SIG-M5 (cell line): ENCODE measurements at places on chromosomes 5 and 9.
A peak's percentile ranks its signal among the peaks of the same experiment; 100 is the strongest.

DNA sequence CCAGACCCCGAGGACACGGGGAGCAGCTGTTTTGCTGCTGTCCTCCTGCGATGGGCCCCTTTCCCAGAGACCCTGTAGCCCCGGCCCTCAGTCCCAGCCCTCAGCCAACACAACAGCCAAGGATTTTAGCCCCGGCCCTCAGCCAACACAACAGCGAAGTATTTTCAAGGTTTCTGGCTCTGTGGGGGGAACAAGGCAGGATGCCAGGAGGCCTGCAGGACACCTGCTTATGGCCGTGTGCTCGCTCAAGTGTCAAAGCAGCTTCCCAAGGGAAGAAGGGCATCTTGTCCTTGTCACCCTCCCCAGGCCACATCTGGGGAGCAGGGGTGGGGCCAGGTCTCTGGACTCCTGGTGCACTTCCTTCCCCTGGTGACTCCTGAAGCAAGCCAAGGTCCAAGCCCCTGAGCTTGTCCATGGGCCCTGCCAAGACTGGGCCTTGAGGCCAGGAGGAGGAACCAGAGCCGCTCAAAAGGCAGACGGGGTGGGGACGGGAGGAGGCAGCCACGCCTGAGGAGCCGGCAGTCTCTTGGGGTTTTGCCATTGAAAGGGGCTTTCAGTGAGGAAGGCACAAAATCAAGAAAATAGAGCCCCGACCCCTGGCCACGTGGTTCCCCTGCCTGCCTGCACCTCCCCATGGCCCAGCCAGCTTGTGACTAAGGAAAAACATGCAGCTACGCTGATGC lies 10.8 kb downstream of the KCNT1 start:
- no peak for DNase-seq

- no peak for DNase-seq
These were observed 29.0 kb downstream of the GLRA1 start for GRCh38 chr5:151895660-151896030.

- DNase-seq: no peak
These were observed 103.5 kb upstream of the ARRDC3 start for GRCh38 chr5:91486638-91487037.

GRCh38 chr9:91677822-91678436 lies 254.3 kb upstream of the NFIL3 start:
- DNase-seq: no peak

- no peak for DNase-seq
These were observed 123.0 kb upstream of the KCNN2 start for GRCh38 chr5:114238771-114239313.

- DNase-seq: no peak
These were observed 500.4 kb downstream of the TUSC1 start for GRCh38 chr9:25177858-25178257.

DNA sequence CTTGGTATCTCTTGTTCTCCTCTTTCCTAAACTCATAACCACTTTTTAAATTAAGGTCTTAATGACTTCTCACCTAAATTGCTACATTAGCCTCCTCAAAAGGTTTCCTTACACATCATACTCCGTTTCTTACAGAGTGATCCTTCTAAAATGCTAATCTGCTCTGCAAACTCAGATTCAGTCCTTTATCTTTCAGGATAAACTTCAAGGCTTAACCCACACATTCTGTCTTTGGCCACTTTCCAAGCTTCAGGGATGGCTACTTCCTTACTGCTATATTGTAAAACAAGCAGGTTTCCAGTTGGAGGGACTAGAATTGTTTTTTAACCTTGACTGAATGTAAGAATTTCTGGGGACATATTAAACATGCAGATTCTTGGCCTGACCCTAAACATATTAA lies 105.5 kb upstream of the CHD1 start:
- DNase-seq: no peak

DNA sequence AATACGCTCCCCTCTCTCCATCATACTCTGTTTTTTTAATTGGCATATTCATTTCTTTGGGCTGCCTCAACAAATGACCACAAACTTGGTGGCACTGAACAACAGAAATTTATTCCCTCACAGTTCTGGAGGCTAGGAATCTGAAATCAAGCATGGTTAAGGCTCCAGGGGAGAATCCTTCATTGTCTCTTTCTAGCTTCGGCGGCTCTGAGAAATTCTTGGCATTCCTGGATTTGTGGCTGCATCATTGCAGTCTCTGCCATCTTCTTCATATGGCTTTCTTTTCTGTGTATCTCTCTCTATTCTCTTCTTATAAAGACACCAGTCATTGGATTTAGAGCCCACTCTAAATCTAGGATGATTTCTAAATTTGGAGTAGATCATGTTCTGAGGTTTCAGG lies 10.9 kb upstream of the SLC24A2 start:
- DNase-seq: no peak

- DNase-seq: no peak
These were observed 23.4 kb downstream of the MEGF10 start for GRCh38 chr5:127313847-127314473.

DNA sequence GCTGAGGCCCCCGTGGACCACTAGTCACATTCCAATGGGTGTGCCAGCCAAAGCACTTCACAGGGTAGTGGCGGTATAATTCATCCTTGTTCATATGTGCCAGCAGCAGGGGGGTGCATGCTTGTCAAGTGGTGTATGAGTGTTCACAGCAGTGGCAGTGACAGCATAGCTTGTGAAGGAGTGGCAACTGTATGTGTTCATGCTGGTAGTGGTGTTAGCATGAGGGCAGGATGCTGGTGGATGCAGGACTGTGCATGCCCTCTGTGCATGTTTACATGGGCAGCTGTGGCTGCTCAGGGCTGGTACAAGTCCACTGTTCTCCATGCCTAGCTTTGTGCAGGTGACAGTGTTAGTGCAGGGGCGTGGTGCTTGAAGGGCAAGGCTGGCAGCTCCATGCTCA lies 253.4 kb upstream of the DMAC1 start:
- DNase-seq: no peak

DNA sequence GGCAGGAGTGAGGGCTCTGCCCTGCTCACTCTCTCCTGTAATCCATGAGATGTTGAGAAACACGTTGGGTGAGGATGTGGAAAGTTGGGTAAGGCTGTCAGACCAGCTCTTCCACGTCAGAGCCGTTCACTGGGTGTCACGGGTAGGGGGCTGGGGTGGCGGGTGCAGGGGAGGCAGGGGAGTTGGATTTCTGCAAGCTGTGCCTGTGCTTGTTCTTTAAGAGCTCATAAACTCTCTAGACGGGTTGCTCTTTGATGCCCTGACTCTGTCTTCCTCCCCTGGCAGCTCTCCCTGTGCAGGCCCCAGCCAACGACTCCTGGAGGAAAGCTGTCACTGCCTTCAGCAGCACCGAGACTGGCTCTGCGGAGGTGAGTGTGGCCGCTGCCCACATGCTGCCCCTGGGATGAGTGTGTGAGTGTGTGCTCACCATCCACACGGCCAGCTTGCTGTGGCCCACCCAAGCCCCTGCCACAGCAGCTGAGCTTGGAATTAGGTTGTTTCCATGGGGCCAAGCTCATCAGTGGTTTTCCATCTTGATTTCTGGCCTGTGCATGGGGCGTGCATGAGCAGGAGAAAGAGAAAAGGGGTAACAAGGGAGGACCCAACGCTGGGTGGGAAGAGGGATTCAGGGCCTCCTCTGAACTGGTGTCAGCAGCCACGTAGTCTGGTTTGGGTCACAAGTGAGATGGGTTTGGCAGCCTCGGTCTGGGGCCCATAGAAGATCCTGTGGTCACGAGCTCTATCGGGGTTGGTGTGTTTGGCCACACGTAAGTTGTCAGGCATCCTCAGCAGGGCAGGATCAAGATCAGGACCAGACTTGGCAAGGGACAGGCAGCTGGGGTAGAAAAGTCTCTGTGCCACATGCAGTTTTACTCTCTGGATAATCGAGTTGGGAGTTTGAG lies 21.0 kb upstream of the POMT1 start:
- DNase-seq: no peak

DNA sequence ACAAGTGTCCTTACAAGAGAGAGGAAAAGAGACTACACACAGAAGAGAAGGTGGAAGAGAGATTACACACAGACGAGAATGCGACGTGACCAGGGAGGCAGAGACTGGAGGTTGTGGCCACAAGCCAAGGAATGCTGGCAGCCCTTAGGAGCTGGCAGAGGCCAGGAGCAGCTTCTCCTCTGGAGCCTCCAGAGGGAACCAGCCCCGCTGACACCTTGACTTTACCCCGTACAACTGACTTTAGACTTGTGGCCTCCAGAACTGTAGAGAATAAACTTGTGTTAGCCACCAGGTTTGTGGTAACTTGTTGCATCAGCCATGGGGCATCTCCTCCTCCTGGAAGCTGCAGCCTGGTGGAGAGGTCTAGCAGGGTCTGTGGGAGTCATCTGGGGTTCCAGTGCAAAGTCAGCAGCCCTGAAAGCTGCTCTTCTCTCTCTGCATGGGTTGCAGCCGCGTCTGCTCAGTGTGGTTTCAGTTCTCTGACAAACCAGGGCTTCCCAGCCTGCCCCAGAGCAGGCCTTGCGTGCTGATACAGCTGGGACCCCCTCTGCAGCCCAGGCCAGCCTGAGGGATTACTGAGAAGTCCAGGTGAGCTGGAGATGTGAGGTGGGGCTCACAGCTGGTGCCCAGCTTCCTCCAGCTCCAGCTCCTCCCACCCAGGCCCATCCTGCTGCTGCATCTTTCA lies 30.8 kb upstream of the CNOT6 start:
- no peak for DNase-seq

DNA sequence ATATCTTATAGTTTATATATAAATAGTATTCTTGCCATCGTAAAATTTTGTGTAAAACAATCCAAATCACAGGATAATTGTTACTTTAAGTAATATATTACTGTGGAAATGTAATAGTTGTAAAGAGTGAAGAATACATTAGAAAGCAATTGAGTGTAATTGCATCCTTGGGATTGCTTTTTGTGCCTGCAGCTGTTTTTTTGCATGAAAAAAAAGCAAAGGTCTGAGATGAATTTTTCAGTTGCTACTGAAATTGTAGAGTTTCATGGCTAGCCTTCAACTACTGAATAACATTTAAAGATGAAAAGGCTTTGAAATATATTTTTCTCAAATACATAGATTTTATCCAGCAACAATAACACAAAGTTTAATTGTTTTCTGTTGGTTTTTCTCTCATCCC lies 232.0 kb upstream of the FAM174A start:
- DNase-seq: no peak

- no peak for DNase-seq
These were observed 1375.4 kb upstream of the WWC1 start for GRCh38 chr5:166916021-166916420.

- no peak for DNase-seq
These were observed 374.9 kb upstream of the IRX4 start for GRCh38 chr5:2257326-2258244.

GRCh38 chr5:148807851-148808250 lies 18.6 kb upstream of the ADRB2 start:
- peak; percentile 84 for DNase-seq

- no peak for DNase-seq
These were observed 278.0 kb upstream of the NUDT12 start for GRCh38 chr5:103840600-103840999.

GRCh38 chr5:9502050-9502834 lies 43.6 kb downstream of the SEMA5A start:
- DNase-seq: no peak

- DNase-seq: no peak
These were observed 256.0 kb downstream of the DOCK8 start for GRCh38 chr9:470552-471194.

GRCh38 chr5:72206160-72206559 lies 98.9 kb downstream of the MAP1B start:
- no peak for DNase-seq

DNA sequence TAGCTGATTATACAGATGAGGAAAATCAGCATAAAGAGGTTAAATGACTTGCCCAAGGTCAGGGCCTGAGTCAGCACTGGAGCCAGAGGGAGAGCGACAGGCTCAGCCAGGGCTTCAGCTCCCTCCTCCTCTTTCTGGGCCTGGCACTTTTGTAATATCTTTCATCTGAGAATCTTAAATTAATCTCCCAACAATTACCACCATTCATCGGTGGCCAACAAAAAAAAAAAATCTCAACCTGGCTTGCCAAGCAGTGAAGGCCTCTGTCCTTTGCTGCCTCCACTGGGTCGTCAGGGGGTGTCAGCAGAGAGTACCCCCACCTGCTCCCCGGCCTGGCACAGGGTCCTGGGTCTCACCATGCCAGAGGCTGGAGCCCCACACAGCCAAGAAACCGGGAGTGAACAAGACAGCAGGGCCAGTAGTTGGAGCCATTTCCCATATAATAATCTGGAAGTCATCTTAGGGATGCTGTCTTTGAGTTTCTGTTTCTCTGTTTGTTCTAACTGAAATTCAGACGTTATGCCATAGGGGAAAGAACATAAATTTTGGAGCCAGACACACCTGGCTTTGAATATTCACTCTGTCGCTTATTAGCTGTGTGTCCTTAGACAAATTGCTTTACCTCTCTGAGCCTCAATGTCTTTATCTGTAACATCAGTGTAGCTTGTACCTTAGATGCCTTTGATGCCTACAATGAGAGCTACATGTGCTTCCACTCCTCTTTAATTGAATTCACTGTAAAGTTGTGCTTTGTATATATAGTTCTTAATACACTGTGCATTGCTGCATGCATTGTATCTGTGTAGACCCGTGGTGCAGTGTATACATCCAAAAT lies 299.9 kb upstream of the MSX2 start:
- no peak for DNase-seq

- DNase-seq: no peak
These were observed 226.9 kb upstream of the C9orf72 start for GRCh38 chr9:27800159-27800558.

GRCh38 chr5:151408591-151409230 lies 38.7 kb upstream of the SLC36A1 start:
- DNase-seq: no peak

GRCh38 chr5:148540647-148541046 lies 113.7 kb downstream of the HTR4 start:
- DNase-seq: no peak

- DNase-seq: no peak
These were observed 816.5 kb downstream of the EFNA5 start for GRCh38 chr5:106854105-106854687.

DNA sequence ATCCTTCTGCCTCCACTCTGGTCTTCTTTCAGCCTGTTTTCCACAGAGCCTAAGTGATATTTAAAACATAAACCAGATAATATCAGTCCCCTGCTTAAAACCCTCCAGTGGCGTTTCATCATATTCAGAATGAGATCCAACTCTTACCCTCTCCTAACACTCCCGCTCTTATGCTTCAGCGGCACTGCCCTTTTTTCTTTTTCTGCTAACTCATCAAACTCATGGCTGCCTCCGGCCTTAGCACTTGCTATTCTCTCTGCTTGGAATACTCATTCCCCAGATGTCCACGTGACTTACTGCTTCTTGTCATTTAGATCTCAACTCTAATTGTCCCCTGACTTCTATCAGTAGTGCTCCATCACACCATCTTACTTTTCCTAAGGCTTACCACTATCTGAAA lies 73.6 kb downstream of the PIP5K1B start:
- no peak for DNase-seq

DNA sequence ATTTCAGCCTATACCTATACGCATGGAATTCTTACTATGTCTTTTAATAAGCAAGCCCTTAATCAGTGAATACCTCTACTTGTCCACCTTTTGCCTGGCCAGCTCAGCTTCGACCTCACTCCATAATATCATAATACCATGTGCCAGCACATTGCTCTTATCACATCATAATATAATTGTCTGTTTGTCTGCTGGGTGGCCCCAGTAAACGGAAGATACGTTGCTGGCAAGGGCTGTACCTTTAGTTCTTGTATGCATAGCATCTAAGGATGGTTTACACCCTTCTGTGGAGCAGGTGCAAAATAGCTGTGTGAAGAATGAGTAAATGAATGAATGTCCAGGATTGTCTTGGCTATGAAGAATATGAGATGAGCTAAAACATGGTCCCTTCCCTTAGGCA lies 29.9 kb downstream of the SV2C start:
- no peak for DNase-seq
